Activated gamma-delta T cell treated with Interleukin-2 at 50 U/mL for 16 hours (primary cell): ENCODE measurements at places on chromosomes 16 and 17.

- no peak for DNase-seq
These were observed 25.1 kb upstream of the ITGA2B start for GRCh38 chr17:44414394-44415155.

DNA sequence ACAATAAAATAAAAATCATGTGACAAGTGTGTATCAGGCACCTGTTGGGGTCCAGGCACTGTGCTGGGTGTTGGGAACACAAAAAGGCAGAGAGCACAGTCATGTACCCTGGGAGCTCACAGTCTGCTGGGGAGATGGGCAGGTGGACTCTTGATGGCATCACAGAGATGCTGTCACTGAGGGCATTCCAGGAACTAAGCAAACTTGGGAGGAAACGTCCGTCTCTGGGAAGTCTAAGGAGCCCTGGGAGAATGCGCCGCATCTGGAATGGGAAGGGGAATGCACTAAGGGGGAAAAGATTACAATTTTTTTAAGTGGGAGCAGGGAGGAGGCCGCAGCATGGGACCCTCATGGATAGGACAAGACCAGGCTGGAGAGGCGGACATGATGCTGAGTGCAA is 80.9 kb upstream of the ZNF423 start:
- no peak for DNase-seq

GRCh38 chr16:3075523-3075915 is 10.1 kb downstream of the IL32 start:
- no peak for DNase-seq

- no peak for DNase-seq
These were observed 63.6 kb downstream of the ASIC2 start for GRCh38 chr17:33229499-33229898.

DNA sequence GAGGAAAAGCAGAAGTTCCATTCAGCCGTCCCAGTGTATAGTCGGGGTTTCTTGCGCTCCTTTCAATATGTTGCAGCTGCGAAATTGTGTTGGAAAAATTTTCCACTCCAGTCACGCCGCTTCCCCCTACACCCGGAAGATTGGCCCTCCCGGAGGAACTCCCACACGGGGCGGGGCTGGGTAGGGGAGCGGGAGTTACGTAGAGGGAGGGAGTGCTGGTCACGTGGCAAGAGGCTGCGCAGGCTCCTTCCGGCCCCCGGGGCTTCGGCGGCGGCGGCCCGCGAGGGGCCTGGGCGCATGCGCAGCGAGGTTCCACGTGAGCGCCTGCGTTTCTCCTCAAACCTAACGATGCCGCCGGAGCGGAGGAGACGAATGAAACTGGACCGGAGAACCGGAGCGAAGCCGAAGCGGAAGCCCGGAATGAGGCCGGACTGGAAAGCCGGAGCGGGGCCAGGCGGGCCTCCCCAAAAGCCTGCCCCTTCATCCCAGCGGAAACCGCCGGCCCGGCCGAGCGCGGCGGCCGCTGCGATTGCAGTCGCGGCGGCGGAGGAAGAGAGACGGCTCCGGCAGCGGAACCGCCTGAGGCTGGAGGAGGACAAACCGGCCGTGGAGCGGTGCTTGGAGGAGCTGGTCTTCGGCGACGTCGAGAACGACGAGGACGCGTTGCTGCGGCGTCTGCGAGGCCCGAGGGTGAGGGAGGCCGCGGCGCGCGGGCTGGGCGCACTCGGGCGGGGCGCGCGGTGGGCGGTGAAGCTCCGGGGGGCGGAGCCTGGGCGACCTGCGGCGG is at the start of gene UTP18:
TSS of gene UTP18 (plus strand) at position 310 of the 787 bp plus-strand sequence. CDS start at position 349, 39 bp downstream.
- DNase-seq, result peak; percentile 96

DNA sequence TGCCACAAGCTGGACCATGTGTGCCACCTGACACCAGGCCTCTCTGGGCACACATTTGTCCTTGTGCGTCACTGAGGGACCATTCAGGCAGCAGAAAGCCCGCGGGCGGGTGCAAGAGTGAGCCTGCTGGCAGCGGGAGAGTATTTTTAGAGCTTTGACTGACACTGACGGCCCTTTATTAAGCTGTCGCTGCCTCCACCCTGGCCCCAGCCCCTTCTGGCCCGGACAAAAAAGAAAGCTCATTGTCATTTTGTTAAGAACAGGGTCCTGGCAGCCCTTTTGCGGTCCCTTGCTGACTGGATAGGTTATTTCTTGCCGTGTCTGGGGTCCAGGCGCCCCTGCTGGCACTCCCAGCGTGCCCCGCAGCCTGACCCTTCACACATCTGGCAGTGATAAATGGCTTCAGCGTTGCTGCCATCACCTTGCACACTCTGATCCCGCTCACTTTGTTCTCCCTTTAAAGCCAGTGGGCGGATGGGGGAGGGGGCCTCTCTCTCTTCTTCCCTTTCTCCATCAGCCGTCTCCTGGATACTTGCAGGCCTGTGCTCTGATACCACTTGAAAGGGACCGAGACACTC is 78.4 kb upstream of the NKD1 start:
- DNase-seq, result no peak

- DNase-seq, result no peak
These were observed 3.6 kb downstream of the STAC2 start for GRCh38 chr17:39222151-39222550.

DNA sequence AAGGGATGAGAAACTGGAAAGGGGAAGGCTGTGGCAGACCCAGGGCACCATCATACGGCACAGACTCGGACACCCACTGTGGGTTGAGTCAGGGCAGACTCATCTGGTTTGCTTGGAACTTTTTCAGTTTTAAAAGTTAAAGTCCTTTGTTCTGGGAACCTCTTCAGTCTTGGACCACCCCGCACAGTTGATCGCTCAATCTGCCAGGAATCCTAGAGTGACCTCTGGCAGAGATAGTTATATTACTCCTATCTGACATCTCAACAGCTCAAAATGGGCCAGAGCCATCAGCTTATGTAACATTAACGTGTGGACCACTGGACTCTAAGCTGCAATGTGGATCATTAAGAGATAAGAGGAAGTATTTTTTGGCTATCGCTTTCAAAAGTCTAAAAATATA is 164.3 kb downstream of the ABCA8 start:
- no peak for DNase-seq

GRCh38 chr17:75783069-75783783 is 1.4 kb upstream of the UNK start:
- DNase-seq, result no peak

GRCh38 chr17:21094298-21094704 is 32.5 kb upstream of the DHRS7B start:
- no peak for DNase-seq

DNA sequence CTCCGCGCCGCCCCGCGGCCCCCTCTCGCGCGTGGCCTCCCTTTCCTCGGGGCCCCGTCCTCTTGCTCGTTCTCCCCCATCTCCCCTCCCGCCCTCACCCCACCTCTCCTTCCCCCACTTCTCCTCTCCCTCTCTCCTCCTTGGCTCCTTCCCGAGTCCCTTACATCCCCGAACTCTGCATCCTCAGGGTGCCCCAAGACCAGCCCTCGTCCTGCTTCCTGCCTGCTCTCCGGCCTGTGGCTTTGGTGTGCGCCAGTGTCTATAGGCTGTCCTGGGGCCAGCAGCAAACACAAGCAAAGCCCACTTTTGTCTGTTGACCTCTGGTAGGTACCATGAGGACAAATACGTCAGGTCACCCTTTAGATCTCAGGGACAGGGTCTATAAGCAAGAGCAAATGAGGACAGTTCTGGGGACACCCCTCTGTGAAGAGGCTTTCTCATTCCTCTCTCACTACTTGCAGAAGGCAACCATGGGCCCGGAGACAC is 284 bp upstream of the COPZ2 start:
- no peak for DNase-seq

GRCh38 chr17:71316176-71316897 is 804.5 kb upstream of the SOX9 start:
- no peak for DNase-seq

DNA sequence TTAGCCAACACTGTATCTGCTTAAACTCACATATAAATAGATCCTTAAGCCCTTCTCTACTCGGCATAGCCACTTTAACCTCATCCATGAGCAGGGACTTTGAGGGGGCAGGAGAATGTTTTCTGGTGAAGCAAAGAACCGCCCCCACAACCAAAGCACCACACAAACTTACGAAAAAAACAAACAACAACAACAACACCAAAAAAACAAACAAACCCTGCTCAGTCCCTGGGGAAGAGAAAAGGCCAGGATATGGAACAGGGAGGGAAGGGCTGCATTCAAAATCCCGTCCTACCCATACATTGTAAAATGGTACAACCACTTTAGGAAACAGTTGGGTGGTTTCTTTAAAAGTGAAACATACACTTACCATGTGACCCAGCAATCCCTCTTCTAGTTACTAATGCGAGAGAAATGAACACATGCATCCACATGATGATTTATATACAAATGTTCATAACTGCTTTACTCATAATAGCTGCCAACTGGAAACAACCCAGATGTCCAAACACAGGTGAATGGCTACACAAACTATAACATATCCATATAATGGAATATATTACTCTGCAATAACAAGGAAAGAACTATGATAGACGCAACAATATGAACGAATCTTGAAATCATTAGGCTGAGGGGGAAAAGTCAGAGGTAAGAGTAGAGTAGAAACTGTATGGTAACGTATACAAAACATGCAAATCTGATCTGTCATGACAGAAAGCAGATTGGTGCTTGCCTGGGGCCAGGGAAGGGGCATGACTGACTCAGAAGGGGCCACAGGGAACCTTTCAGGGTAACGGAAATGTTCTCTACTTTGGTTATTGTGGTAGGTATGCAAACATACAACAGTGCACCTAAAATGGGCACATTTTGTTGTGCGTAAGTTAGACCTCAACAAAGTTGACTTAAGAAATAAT is 37.7 kb upstream of the TOB1 start:
- no peak for DNase-seq

- DNase-seq, result no peak
These were observed 20.1 kb upstream of the RAI1 start for GRCh38 chr17:17661134-17661533.

DNA sequence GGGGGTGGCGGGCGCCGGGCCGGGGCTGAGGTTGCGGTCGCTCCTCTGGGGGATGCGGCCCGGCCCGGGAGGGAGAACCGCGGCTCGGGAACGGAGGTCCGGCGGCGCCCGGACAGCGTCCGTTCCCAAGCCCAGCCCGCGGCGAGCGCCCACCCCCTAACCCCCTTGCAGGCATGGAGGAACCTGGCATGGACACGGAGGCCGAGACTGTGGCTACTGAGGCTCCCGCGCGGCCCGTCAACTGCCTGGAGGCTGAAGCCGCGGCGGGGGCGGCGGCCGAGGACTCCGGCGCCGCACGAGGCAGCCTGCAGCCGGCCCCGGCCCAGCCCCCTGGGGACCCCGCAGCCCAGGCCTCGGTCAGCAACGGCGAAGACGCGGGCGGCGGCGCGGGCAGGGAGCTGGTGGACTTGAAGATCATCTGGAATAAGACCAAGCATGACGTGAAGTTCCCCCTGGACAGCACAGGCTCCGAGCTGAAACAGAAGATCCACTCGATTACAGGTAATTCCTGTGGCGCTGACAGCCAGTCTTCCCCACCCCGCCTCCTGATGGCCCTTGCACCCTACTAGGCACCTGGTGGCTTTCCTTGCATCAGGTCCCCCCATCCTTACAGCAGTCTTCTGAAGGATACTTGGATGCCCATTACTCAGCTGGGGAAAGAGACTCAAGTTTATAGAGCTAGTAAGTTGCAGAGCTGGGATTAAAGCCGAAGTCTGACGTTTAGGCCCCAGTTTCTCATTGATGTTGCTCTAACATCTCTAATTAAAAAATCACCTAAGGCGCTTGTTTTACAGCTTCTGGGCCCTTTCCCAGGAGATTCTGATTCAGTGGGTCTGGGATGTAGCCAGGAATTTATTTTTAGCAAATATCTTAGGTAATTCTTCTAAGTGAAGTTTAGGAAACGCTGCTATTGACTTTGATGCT is 514 bp downstream of the UBFD1 start:
- DNase-seq, result peak; percentile 7

GRCh38 chr17:40903129-40903847 is 18.2 kb upstream of the KRT20 start:
- no peak for DNase-seq

GRCh38 chr17:13099926-13100325 is 82.1 kb upstream of the ELAC2 start:
- no peak for DNase-seq

DNA sequence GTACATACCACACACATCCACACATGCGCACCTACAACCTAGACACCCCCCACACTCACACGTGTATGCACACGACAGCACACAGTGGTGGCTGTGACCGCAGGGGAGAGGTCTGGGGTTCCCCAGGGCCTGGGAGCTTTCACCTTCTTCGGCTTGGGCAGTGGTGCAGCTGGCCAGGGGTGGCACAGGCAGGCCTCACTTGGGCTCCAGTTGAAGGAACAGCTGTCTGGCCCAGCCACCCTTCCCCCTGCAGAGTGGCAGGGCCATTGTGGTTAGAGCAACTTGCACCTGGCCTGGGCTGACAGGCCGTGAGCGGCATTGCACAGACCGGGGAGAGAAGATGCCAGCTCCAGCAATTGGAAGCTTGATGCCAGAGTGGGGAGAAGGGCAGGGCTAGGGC is 114.5 kb upstream of the GSE1 start:
- no peak for DNase-seq

DNA sequence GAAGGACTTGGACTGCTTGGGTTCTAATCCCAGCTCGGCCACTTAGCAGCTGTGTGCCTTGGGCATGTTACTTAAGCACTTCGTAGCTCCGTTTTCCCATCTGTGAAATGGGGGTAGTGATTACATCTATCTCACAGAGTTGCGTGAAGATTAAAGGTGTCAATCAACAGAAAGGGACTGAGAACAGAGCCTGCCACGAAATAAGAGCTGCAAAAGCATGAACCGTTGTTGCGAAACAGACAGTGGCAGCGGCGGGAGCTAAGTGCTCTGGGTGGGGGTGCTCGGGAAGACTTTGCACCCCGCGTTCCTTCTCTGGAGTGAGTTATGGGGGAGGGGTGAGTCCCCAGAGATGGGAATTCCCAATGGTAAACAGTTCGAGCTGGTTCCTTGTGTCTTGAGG is 79.6 kb upstream of the LHX1 start:
- no peak for DNase-seq

DNA sequence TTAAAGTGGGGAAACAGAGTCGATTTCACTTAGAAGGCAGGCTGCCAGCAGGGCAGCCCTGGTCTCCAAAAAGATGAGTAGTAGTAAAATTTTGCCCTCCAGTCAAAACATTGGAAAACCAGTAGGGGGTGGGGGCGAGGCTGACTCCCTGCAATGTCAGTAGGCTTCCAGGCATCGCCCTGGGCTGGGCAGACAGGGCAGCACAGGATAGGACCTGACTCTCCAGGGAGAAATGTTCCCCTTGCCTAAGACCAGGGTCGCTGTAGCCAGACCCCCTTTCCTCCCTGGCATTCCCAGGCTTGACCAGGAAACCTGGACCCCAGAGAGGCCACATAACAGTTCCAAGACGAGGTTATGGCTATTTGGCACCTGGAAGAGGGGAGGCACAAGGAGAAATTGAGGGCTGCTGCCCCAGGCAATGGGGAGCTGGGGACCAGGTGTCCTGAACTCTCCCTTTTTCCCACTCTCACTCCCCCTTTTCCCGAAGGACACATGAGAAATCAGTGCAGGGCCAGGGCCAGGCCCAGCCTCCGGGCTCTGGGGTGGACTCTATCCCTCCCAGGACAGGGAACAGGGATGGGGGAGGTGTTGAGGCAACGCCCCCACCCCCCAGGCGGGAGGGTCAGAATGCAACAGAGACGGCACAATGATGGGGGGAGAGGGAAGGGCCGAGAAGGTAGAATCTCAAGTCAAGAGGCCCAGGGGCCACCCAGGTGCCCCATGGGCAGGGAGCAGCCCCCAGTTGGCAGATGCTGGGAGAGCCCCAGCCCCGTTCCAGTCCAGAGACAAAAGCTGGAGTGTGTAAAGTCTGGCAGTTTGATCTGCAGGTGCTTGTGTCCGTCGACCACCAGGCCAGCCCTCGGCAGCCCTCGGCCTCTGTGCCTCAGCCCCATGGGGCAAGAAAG is 4.5 kb upstream of the SAMD14 start:
- no peak for DNase-seq
